ENCODE measurements at places on chromosomes 12 and 14.
A peak's percentile ranks its signal among the peaks of the same experiment; 100 is the strongest.

DNA sequence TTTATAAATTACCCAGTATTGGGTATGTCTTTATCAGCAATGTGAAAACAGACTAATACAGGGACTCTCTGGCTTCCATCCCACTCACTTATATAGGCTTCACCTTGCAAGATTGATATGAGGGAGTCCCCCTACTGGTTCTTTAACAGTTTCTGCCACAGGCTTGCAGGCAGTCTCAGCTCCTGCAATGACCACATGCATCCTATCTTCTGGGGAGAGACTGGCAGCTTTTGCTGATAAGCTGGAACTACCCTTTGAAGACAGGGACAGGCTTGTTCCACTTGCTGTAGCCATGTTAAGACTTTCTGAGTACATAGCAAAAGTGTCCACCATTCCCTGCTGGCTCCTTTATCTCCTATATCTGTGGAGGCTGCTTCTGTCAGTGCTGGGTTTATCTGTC is 531.7 kb upstream of the FLRT2 start:
- no peak for DNase-seq

DNA sequence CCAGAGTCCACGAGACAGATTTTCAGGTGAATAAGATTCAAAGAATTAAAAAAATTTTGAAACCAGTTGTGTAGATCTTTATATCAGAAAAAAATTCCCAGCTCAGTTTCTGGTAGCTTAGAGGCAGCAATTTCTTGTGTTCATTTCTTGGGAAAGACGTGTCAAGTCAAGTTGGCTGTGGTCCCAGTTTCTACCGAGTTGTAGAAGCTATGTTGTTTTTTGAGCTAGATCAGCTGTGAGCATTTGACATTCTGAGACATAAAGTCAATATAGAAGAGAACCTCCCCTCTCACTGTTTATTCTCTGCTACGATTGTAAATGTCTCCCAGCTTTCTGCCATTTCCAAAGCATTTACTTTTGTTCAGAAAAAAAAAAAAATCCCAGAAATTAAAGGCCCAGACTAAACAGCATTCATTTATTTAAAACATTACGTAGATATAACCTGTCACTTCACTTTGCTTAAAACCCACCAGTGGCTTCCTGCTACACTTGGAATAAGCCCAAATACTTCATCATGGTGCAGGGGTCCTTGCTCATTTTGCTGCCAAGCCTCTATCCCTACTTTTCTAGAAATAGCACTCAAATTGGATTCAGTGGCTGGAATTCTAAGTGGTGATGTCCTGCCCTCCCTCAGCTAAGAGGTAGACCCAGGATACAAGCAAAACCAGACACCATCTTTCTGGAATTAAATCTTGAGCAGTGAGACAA is 20.6 kb upstream of the PYGL start:
- no peak for DNase-seq

DNA sequence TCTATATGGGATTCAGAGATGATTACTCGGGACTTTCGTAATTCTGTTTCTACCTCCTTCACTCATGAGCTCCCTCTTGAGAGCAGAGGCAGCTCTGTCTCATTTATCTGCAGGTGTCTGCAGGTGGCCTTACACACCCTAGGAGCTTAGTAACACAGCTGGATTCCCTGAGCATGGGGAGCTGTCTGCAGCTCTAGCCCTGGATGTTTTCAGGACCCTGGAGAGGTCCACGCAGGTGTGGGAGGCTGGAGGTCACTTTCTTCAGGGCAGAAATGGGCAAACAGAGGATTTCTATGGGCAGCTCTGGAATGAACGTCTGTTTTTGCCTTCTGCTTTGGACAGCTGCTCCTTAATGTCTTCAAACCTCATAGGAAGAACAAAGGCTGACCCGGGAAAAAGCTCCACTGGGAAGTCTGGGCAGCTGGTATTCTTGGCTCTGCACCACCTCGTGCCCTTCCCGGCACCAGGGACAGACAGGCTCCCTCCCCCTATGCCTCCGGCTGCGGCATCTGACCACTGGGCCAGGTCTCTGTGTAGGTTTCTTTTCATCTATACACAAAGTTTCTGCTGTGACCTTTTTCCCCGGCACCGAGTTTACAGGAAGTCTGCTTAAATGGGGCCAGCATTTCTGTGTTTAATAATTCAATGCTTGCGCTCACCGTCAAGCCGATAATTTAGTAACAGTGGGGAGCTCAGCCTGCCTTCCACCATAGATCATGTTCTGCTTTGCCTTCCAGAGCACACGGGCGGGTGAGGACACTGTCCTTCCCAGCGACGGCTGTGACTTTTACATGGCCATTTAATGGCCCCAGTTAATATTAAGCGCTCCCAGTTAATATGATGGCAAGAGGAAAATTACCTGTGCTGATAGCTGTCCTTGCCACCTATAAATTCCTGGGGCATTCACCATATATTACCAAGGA is 320.2 kb upstream of the SFSWAP start:
- peak; percentile 77 for DNase-seq

GRCh38 chr14:53306911-53307310 is 153.8 kb upstream of the DDHD1 start:
- DNase-seq: peak; percentile 59

DNA sequence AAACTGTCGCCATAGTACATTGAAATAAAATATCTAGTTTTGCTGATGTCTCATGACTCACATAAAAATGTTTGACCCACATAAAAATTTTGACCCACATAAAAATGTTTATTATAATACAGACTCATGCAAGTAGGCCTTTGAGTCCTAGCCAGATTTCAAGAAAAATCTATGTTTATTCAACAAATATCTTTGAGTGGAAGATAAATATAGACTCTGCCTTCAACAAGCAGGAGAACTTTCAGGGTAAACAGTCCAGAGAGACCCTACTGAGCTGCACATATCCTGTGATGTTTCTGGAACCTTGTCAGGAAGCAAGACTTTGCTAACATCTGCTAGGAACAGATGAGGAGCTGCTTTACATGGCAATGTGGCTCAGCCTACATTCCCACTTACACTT is 283.1 kb downstream of the MDGA2 start:
- no peak for DNase-seq

DNA sequence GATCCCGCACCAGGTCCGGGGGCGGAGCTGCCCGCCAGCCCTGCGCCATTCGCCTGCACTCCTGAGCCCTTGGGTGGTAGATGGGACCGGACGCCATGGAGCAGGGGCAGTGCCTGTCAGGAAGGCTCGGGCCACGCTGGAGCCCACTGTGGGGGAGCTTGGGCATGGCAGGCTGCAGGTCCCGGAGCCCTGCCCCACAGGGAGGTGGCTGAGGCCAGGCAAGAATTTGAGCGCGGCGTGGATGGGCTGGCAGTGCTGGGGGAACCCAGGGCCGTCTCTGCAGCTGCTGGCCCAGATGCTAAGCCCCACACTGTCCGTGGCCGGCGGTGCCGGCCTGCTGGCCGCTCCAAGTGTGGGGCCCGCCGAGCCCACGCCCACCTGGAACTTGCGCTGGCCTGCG is 260.0 kb downstream of the NPAS3 start:
- no peak for DNase-seq

- DNase-seq: no peak
Measured at GRCh38 chr14:60790850-60791249, 56.3 kb downstream of the MNAT1 start.

DNA sequence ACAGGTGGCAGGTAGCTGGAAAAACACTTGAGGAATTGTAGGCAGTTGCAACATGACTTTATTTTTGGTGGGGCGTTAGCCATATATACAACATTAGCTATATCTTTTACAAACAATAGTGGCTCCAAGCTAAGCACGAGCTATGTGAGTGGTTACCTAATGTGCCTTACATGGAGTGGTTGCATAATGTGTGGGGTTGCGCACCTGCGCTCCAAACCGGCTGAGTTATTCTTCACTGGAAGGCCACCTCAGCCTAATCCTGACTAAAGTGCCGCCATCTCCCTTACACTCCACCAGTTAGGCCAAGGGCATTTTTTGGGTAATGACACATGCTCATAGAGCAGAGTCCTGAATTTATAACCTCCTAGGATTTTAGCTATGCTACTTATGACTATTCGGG is 31.8 kb upstream of the G2E3 start:
- no peak for DNase-seq

GRCh38 chr12:119447126-119447525 is 112.6 kb downstream of the CCDC60 start:
- DNase-seq: no peak

DNA sequence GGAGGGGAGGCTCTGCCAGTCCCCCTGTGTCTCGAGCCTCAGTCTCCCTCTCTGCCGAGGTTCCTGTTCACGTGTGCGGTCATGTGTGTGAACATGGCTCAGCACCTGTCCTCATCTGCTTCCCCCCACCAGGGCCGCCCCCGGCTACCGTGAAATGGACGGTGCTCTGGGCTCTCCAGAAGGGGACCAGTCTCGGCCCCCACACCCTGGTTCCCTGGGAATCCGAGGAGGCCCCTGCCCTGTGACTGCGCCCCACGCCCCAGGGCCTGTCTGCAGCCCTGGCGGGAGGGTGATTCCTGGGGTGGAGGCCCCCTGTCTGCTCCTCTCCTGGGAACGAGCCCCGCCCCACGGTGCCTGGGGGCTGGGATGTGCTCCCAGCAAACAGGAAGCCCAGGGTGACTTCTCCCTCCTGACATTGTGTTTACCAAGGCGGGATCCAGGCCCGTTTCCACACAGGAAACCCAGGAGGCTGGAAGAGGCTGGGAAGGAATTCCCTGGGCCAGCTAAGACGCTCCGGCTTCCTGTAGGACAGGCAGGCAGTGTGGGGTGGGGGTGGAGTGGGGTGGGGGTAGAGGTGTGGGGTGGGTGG is 46.6 kb downstream of the KIF26A start:
- no peak for DNase-seq

DNA sequence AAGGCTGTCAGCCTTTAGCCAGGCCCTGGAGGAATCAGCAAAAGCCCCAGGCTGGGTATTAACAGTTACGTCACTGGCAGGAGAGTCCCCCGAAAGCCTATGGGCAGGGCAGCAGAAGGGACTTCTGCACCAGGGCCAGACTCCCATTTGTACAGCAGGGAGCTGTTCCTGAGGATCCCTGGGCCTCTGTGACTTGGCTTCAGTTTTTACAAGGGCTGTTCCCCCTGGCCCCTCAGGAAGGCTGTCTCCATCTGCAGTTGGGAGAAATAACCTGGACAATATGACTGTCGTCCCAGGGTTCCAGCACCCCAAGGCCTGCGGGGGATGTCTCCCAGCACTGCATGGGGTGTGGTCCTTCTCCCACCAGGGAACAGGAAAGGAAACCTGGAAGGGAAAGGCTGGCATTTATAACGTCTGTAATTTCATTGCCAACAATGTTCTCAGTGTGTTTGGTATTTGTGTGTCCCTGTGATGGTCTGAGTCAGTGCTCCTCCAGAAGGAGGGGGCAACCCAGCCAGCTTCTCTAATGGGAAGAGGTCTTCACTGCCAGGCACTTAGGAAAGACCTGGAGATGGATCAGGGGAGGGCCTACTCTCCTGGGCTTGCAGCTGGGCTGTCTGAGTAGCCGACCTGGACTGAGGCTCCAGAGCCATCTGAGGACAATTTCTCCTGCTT is 42.4 kb downstream of the ERH start:
- DNase-seq: no peak

- peak; percentile 22 for DNase-seq
Measured at GRCh38 chr14:105641075-105641937, 114.9 kb downstream of the TMEM121 start.

DNA sequence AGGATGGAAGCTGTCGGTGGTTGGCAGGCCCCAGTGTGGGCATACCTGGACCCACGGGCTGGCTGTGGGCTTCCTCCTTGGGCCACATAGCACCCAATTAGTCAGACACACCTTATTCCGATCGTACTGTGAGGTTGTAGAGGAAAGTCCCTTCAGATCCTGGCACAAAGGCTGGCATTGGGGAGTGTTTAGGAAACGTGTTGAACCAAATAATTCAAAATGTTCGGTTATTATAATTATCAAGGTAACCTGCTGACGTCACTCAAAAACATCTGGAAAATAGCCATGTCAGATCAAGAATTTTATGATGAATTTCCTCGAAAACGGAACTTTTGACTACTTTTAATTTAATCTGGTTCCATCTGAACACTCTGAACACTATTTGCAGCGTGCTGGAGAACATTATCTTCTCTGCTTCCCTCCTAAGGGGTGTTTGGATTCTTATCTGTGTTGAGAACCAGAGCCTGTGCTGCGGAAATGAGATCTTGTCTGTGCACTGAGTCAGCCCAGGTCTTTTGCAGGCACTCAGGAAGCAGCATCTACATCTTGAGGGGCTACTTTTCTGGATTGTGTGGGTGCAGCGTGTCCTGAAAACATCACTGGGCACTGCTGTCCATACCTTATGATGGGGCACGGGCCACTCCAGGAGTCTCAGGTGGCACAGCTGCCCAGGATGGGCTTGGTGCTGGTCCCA is 100.3 kb downstream of the SLC25A47 start:
- no peak for DNase-seq

DNA sequence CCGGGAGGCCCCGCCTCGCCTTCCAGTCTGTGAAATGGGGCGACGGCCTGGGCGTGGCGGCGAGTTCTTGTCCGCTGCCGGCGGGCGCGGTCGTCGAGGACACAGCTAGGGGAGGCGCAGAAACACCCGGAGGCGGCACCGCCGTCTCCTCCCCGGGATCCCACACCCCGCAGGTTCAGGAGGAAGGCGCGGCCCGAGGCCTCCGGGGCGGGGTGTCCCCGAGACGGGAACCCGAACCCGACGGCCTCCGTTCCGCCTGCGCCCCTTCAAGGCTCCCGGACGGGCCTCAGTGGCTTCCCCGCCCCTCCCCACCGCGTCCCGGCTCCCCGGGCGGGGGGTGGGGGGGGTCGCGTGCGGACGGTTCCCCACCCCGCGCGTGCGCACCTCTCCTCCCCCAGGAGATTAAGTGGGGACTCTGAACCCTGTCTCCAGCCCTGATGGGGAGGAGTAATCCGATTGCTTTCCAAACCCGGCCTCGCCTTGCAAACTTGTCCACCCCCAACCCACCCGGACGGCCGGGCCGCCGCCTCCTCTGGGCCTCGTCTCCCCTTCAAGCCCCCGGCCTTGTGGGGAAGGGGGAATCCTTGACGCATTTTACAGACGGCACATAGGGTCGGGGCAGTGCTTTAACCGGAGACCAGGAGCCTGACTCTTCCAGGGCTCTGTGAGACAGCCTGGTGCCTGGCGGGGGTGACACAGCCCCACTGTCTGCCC is 35.3 kb upstream of the ANKRD9 start:
- DNase-seq: peak; percentile 77
